ENCODE measurements at places on chromosomes 3 and 15.
A peak's percentile ranks its signal among the peaks of the same experiment; 100 is the strongest.

GRCh38 chr3:160986069-160986468 is 119.1 kb downstream of the B3GALNT1 start:
- no peak overlapping the region for H3K4me3 ChIP-seq
- H3K27ac ChIP-seq: no peak overlapping the region
- H3K4me1 ChIP-seq: peaks cover 12% of the 10 kb centered on the region
- H3K27me3 ChIP-seq: no peaks in the 10 kb centered on the region
- DNase-seq: no peak

GRCh38 chr3:106877627-106878026 is 499.6 kb upstream of the CCDC54 start:
- H3K27me3 ChIP-seq: peaks cover 7% of the 10 kb centered on the region
- H3K4me1 ChIP-seq: no peaks in the 10 kb centered on the region
- no peak overlapping the region for H3K27ac ChIP-seq
- no peaks in the 10 kb centered on the region for H3K36me3 ChIP-seq
- DNase-seq: no peak

- peaks cover 3% of the 10 kb centered on the region for H3K27me3 ChIP-seq
- H3K27ac ChIP-seq: peak overlapping the region; percentile 68
- DNase-seq: peak; percentile 60
- peak overlapping the region; percentile 39 for H3K4me3 ChIP-seq
Measured at GRCh38 chr3:149621218-149622005, 36.4 kb downstream of the WWTR1 start.

DNA sequence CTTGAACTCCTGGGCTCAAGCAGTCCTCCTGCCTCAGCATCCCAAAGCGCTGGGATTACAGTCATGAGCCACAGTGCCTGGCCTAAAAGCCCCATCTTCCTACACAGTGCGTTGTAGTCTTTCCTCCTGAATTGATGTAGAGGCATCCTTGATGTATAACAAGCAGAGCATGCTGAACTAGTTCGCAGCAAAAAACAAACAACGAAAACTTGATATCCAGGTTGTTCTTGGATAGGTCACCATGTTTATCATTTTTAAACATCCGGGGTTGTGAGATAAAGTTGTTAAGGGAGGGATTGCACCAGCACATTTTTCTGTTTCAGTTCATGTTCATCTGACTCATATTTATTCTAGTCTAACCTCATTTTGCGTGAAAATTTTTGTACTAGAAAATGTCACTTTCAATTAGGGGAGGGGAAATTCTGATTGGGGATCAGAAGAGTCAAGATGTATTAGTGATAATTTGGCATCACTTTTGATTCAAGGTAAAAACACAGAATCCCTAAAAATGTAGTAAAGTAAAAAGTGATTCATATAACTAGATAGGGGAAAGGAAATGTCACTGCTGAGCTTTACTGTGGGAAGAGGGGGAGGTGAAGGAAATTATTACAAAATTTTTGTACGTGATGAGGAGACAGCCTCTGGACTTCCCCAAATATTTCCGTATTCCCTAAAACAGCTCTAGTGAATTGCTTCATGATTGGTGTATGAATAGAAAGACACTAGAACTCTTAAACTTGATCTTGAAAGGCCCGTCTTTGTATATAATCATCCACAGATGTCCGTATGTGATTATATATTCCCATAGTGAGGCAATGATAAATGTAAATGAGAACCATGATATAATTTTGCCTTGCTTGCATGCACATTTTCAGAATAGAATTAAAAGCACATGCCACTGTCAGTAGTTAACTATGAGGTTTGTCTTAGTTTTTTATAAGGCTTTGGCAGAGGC is 22.9 kb downstream of the RAB8B start:
- peak overlapping the region; percentile 50 for H3K4me3 ChIP-seq
- H3K36me3 ChIP-seq: peaks cover 21% of the 10 kb centered on the region
- H3K4me1 ChIP-seq: peaks cover 69% of the 10 kb centered on the region
- no peaks in the 10 kb centered on the region for H3K27me3 ChIP-seq
- H3K27ac ChIP-seq: peak overlapping the region; percentile 94

- peak; percentile 26 for DNase-seq
- H3K27ac ChIP-seq: no peak overlapping the region
Measured at GRCh38 chr15:31497838-31498237, 171.2 kb downstream of the KLF13 start.

DNA sequence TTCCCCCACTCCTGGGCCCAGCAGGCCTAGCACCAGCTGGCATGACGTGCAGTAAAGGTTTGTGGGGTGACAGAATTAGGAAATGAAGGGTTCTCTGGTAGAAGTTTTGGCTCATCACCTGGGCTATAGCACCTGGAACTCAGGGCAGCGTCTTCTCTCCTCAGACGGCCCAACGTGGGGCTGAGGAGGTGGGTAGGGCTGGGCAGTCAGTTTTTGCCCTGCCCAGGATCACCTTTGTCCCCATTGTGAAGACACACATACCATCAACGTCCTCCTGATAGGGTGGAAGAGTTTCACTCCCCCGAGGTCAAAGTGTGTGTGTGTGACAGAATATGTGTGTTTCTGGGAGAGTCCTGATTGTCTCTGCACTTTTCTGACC is 12.1 kb downstream of the KBTBD13 start:
- no peak for DNase-seq
- H3K36me3 ChIP-seq: no peaks in the 10 kb centered on the region
- H3K4me1 ChIP-seq: peaks cover 10% of the 10 kb centered on the region

- no peaks in the 10 kb centered on the region for H3K36me3 ChIP-seq
- no peak overlapping the region for H3K27ac ChIP-seq
- no peak overlapping the region for H3K4me3 ChIP-seq
- no peaks in the 10 kb centered on the region for H3K27me3 ChIP-seq
- DNase-seq: no peak
- no peaks in the 10 kb centered on the region for H3K4me1 ChIP-seq
Measured at GRCh38 chr3:80051602-80051962, 283.8 kb upstream of the ROBO1 start.

GRCh38 chr15:100783291-100783690 is 96.3 kb upstream of the ALDH1A3 start:
- no peaks in the 10 kb centered on the region for H3K4me1 ChIP-seq
- no peaks in the 10 kb centered on the region for H3K27me3 ChIP-seq
- H3K4me3 ChIP-seq: no peak overlapping the region
- H3K36me3 ChIP-seq: no peaks in the 10 kb centered on the region
- no peak overlapping the region for H3K27ac ChIP-seq

DNA sequence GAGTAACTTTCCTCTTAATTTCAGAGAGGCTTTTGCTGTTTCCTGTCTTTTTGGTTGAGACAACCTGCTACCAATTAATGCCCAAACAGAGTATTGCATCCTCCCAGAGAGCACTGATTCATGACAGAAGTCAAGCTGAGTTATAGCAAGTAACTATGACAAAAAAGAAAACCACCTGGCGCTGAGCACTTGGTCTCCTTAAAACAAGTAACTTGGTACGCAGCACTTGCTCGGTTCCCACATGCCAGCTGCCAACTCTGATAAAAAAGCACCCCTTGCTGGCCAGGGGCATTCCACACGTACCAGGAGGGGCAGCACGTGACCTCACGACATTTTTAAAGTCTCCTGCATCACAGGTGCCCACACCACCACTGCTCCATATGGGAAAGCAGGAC is 13.5 kb upstream of the MYO5C start:
- H3K4me1 ChIP-seq: peaks cover 4% of the 10 kb centered on the region
- no peak for DNase-seq
- H3K36me3 ChIP-seq: peaks cover 16% of the 10 kb centered on the region
- H3K27me3 ChIP-seq: no peaks in the 10 kb centered on the region

Data from activated CD8-positive, alpha-beta memory T cell treated with anti-CD3 and anti-CD28 coated beads, Interleukin-2, amount 10 ng/mL, durations not matched to agents 7 days and 5 days (primary cell).